Activated CD8-positive, alpha-beta memory T cell treated with anti-CD3 and anti-CD28 coated beads for 1 hour (primary cell): ENCODE measurements at places on chromosomes 4 and X.

DNA sequence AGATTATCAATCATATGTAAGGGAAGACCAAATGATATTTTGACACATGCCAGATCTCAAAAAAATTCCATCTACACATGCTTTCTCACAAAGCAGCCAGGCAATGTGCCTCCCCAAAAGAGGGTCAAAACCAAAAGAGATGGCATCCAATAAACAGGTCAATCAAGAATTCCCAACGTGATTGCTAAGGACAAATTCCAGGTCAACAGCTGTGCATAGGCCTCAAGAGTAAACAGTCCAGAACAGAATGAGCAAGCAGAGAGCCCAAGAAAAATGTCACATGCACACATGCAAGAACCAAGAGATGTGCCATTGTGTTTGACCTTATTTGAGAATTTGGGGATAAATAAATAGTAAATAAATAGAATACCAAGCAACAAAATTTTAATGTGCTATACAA is 136.7 kb downstream of the APBB2 start:
- DNase-seq = no peak

GRCh38 chrX:41665686-41666085 is 23.1 kb upstream of the GPR34 start:
- no peak for DNase-seq

GRCh38 chr4:44771789-44772188 is 45.4 kb upstream of the GNPDA2 start:
- DNase-seq = no peak

- no peak for DNase-seq
Observed at GRCh38 chr4:60605646-60606354, 594.3 kb upstream of the ADGRL3 start.

- no peak for DNase-seq
Observed at GRCh38 chrX:580030-580429, 50.6 kb upstream of the SHOX start.

DNA sequence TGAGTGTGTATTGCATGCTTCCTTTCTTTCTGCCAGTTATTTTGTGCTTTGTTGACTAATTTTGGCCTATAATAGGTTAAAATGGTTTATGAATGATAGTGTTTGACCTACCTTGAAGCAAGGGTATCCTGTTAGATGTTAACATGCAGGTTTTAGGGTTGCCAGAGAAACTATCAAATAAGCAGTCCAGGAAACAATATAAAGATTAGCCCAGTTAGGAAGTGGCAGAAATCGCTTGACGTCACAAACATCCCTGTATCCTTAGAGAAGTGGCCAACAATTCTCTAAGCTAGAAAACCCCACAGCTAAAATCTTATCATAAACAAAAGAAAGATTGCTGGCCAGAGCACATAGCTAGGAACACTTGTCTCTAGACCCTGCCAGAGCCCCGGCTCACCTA is 3.8 kb downstream of the NAP1L5 start:
- DNase-seq = no peak

- DNase-seq = no peak
Observed at GRCh38 chrX:14897042-14897441, 23.8 kb downstream of the MOSPD2 start.

GRCh38 chr4:179415037-179415846 is 1973.0 kb upstream of the AGA start:
- no peak for DNase-seq

- DNase-seq = no peak
Observed at GRCh38 chr4:38674258-38675144, 10.5 kb downstream of the KLF3 start.
